Esophagus squamous epithelium (tissue), 5 donors: ENCODE measurements at places on chromosomes 6 and 20.

DNA sequence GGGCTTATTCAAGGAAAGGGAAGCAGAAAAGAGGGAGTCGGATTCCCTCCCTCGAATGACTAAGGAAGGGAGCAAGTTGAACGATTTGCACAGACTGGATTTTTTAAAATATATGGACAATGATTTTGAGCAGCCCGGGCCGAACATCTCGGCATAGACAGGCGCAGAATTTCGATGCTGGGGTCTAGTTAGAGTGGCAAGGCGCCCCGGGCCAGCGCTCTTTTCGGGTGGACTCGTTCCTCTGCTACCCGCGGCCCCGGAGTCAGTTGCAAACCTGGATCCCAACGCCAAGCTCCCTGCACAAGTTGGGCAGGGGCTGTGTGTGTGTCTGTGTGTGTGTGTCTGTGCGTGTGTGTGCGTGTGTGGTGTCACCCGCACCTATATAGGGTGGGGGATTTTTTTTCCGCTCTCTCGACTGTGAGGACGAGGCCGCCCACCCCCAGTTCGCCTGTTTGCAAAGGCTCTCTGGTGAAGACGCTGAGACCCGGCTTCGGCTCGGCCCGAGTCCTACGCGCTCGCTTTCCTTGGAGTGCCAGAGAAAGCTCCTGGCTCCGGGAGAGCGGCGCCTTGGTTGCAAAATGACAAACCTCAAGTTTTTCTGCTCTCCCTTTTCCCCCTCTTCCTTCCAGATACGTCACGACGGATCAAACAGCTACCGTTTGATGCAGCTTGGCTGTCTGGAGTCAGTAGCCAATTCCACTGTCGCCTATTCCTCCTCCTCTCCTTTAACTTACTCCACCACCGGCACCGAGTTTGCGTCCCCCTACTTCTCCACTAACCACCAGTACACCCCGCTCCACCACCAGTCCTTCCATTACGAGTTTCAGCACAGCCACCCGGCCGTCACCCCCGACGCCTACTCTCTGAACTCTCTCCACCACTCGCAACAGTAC, 1.4 kb downstream of the TFAP2D start:
- H3K27me3 ChIP-seq: peaks cover 13% of the 10 kb centered on the region
- H3K27ac ChIP-seq: no peak overlapping the region

DNA sequence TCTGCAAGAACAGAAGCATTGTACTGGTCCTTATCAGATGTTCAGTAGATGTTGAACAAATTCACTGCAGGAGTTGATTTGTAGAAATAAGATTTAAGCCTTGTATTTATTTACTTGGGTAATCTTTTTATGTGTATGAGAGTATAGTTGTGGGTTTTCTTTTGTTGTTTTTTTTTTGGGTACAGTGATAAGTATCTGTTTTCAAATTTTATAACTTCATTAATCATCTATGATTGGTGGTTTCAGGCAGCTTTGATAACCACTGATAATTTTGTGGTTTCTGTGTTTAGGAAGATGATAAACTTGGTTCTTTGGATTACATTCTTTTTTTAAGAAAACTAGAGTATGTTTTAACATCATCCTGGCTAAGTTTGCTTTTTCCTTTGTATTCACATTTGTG, 2.8 kb downstream of the AFDN start:
- H3K27ac ChIP-seq: no peak overlapping the region
- H3K4me1 ChIP-seq: peaks cover 82% of the 10 kb centered on the region
- H3K36me3 ChIP-seq: no peaks in the 10 kb centered on the region
- H3K4me3 ChIP-seq: peak overlapping the region; percentile 81
- no peak for DNase-seq

DNA sequence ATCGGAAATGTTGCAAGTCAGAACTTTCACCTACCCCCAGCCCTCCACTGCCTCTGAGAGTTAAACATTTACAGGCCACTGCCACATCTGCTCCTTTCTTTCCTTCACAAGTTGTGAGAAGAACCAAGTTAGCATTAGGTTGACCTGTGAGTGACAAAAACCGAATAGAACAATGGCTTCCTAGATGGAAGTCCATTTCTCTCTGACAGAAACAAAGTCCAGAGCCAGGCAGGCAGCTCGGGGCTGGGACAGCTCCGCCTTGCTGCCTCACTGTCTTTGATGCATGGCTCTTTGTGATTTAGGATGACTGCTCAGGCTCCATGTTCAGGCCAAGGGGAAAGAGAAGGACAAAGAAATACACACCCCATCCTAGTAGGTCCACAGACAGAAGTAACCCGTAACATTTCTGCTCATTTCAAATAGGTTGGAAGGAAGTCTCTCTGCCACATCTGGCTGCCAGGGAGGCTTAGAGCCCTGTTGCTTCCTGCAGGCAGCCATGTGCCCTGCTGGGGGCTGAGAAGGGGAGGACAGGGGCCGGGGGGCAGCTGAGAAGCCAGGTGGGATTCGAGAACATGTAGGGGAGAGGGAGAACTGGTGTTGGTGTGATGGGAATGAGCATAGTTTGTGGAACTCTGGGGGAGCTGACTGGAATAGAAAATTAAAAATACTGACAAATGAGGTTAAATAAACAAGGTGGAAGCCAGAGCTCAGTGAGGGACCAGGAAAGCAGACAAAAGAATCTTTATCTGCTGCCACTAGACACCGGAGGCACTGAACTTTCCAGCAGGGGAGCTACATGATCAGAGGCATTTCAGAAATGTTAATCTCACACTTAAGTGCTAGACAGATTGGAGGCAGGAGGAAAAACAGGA, 19.5 kb upstream of the IER3 start:
- DNase-seq: no peak
- H3K27ac ChIP-seq: peak overlapping the region; percentile 65
- no peak overlapping the region for H3K4me3 ChIP-seq
- H3K27me3 ChIP-seq: no peaks in the 10 kb centered on the region
- H3K4me1 ChIP-seq: no peaks in the 10 kb centered on the region

GRCh38 chr6:148323344-148323743, 19.3 kb upstream of the SASH1 start:
- H3K27ac ChIP-seq: peak overlapping the region; percentile 57
- no peaks in the 10 kb centered on the region for H3K36me3 ChIP-seq
- no peak for DNase-seq
- H3K27me3 ChIP-seq: no peaks in the 10 kb centered on the region

GRCh38 chr6:36838896-36839748, at the start of gene CPNE5:
CPNE5 (minus strand) TSS chr6:36839444; CDS start chr6:36839377, 67 bp downstream.
- peaks cover 49% of the 10 kb centered on the region for H3K4me1 ChIP-seq
- peak within 1 kb of the TSS; percentile 24 for H3K27ac ChIP-seq
- H3K36me3 ChIP-seq: no peaks in the 10 kb centered on the region

- H3K27me3 ChIP-seq: peaks cover 24% of the 10 kb centered on the region
- no peaks in the 10 kb centered on the region for H3K36me3 ChIP-seq
- H3K27ac ChIP-seq: no peak overlapping the region
- DNase-seq: no peak
These were observed 2.7 kb downstream of the KHDRBS2 start for GRCh38 chr6:62283365-62283764.

GRCh38 chr6:116398316-116399010, 27.7 kb downstream of the DSE start:
- H3K27me3 ChIP-seq: no peaks in the 10 kb centered on the region
- peaks cover 8% of the 10 kb centered on the region for H3K36me3 ChIP-seq
- no peak for DNase-seq
- H3K4me3 ChIP-seq: peak overlapping the region; percentile 5
- peak overlapping the region; percentile 55 for H3K27ac ChIP-seq

DNA sequence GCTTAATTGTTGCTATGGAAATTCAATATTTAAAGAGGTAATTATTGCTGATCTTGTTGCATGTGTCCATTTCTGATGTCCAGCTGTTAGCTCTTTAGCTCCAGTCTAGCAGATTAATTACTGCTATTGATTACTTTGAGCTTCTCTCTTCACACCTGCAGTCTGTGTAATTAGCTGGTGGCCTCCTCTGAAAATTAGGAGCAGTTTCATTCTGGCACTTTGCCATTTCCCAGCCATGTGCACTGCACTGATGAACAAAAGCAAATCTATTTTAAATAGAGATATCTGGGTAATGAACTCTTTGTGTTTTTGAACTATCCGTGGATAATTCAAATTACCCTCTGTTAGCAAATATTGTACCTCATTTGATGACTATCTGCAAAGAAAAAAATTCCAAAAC, 275.9 kb downstream of the RNF144B start:
- H3K4me3 ChIP-seq: no peak overlapping the region
- H3K27ac ChIP-seq: no peak overlapping the region
- no peaks in the 10 kb centered on the region for H3K27me3 ChIP-seq
- H3K36me3 ChIP-seq: no peaks in the 10 kb centered on the region

DNA sequence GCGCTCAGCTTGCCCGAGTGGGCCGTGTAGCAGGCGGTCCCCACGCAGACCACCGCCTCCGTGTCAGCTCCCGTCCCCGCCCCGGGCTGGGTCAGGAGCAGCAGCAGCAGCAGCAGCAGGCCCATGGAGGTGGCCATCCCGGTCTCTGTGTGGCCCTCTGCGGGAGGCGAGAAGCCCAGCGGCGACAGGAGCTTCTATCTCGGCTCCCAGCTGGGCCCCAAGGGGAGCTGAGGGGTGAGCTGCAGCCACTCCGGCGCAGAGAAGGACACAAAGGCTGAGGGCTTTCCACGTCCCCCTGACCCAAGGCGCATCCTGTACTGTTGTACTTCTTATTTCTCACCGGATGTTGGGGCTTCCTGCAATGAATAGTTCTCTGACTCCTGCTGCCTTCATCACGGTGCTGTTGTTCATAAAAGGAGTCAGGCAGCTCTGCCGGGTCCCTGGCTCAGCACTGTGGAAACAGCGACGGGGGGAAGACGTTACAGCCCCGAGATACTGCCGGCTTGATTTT, at the start of gene CD93:
Gene CD93 (minus strand): TSS at position 269 of the 511 bp plus-strand sequence. CDS start 132 bp downstream, at position 137.
- peak within 1 kb of the TSS; percentile 92 for H3K27ac ChIP-seq
- no peak for DNase-seq
- H3K27me3 ChIP-seq: no peaks in the 10 kb centered on the region
- peaks cover 62% of the 10 kb centered on the region for H3K4me1 ChIP-seq
- H3K36me3 ChIP-seq: no peaks in the 10 kb centered on the region
- peak within 1 kb of the TSS; percentile 34 for H3K4me3 ChIP-seq
